BJ (cell line): ENCODE measurements at places on chromosomes 1 and 21.

DNA sequence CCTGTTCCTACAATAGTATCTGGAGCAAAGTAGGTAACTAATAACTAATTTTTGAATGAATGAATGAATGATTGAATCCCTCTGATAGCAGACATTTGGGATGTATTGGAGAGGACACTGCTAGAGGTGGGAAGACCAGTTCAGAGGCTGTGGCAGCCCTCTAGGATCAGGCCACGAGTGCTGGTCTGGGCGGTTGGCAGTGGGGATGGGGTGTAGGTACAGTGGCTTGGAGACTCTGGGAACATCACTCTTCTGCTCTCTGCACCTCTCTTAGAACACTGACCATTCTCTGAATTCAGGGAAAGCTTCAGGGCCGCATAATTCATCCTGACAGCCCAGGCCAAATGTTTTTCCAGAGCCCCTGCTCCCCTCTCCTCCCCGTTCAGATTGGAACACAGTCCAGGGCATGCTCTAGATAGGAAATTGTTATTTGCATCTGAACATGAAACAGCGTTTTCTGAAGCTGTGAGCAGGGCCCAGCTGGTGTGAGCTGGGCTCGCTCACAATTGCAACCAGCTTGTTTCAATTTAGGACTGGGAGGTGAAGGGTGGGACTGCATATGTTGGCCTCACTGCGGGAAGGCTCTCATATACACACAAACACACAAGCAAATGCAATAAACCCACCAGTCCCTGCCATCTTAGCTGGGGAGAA lies 253.1 kb upstream of the USP24 start:
- no peak for DNase-seq

DNA sequence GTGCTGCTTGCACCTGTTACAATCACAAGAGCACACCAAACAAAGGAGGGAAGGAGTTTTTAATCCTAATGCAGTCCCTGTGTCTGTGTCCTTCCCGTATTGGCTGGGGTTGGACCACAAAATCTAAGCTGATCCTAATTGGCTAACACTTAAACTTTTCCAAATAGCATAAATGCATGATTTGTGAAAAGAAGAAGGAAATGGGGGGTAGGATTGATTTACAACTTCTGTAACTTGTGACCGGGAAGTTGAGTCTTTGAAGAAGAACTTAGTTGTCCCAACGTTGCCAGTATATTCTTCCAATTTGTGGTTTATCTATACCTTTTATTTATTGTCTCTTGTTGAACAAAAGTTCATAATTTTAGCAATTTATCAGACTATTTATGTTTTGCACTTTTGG lies 11.8 kb upstream of the IPP start:
- no peak for DNase-seq

GRCh38 chr1:221029981-221030649 lies 150.9 kb downstream of the HLX start:
- DNase-seq: no peak

- no peak for DNase-seq
These were observed 59.6 kb downstream of the FMN2 start for GRCh38 chr1:240151136-240151735.

GRCh38 chr1:51325878-51326755 lies 4.2 kb downstream of the TTC39A start:
- DNase-seq: no peak

DNA sequence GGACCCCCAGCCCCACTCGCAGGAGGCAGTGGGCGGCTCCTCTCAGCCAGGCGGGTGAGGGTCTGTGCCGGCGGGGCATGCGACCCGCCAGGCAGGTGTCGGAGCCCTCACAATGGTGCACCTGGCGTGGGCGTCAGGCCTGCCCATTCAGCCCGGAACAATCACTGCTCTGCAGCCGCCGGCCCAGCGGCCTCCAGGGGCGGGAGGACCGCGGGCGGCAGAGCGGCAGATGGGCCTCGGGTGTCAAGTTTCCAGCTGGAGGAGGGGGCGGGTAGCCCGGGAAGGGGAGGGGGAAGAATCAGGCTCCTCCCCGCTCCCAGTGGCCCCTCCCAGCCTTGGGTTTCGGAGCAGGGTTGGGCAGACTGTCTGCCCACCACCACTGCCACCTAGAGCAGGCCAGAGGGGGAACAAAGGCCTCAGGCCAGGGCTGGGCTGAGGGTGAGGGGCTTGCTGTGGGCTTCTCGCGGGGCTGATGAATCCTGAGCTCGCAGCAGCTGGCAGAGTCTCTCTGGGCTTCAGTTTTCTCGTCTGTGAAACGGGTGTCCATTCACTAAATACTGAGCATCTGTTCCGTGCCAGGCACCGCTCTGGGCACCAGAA lies 39.5 kb upstream of the CASZ1 start:
- no peak for DNase-seq

DNA sequence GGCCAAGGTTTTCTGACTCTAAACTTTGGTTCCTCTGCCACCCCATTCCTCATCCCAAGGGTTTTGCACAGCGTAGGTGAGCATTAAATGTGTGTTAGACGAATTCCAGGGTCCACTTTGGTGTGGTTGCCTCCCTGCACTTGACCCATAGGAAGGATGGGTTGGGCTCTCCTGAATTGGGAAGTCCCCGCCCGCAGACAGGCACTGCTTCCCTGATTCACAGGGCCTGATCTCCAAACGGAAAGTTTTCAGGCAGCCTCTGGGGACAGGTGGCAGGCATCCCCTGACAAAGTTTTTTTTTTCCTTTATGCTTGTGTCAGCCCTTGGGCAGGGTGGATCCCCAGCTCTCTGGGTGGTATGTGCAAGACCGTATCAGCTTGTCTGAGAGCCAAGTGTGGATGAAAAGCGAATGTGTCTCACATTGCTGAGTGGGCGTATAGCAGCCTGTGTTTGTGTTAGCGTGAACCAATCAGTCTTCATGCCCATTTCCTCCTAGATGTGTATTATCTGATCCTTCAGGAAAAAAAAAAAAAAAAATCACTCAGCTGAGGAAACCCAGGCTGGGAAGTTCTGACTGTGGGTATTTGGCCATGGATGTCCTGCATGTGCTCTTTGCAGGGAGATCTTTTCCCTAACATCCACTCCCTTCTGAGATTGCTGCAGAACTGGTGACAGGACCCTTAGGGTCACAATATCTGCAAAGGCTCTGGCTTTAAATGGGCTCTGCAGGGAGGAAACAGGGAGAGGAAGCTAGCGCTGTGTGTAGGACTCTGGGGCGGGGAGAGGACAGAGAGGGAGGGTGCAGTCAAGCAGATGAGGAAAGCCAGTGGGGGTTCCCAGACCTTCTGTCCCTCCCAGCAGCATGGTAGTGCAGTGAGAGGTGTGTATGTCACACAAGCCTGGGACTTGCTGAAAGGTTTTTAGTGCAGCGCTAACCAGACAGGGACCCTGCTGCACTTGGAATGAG lies 42.2 kb upstream of the TRABD2B start:
- DNase-seq: no peak

- DNase-seq: no peak
These were observed 4.5 kb downstream of the PODN start for GRCh38 chr1:53066488-53066887.

DNA sequence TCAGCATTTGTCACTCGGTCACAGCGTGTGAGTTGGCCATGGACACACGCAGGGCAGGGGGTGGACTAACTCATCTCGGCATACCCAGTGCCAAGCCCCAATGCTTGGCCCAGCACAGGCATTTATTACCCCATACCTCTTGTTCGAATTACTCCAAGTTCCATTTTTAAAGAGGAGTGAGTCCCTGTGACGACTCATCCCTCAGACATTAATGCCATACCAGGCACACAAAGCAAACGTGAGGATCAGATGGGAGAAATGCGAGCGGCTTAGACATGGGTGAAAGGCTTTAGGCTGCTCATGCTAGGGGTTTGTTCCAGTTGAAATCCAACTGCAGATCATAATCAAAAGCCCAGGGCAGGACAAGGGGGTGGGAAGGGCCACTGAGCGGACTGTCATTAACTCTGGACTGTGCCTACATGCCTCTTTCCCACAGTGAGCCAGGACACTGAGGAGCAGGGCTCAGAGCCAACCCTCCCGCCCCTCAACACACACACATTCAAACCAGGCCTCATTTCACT lies 118.5 kb upstream of the NGF start:
- peak; percentile 30 for DNase-seq

GRCh38 chr1:88014131-88014530 lies 669.9 kb upstream of the PKN2 start:
- no peak for DNase-seq

GRCh38 chr1:220872296-220872695 lies 6.9 kb upstream of the HLX start:
- DNase-seq: no peak

DNA sequence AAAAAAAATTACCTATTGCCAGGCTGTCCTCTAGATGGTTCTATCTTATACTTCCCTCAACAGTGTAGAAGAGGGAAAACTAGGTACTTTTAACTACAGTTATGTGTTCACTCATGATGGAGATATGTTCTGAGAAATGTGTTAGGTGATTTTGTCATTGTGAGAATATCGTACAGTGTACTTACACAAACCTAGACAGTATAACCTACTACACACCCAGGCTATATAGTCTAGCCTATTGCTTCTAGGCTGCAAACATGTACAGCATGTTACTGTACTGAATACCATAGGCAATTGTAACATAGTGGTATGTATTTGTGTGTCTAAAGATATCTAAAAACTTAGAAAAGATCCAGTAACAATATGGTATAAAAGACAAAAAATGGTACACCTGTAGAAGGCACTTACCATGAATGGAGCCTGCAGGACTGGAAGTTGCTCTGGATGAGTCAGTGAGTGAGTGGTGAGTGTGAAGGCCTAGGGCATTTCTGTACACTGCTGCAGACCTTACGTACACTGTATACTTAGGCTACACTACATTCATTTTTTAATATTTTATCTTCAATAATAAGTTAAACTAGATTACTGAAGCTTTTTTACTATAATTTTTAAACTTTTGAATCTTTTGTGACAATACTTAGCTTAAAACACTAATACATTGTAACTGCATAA lies 13.2 kb downstream of the MGST3 start:
- no peak for DNase-seq

DNA sequence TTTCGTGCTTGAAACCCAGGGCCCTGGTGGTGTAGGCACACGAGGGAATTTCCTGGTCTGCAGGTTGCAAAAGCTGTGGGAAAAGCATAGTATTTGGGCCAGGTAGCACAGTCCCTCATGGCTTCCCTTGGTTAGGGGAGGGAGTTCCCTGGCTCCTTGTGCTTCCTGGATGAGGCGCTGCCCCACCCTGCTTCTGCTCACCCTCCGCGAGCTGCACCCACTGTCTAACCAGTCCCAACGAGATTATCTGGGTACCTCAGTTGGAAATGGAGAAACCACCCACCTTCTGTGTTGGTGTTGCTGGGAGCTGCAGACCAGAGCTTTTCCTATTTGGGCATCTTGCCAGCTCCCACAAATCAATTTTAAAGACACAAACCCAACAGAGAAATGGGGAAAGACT lies 183.0 kb downstream of the PHTF1 start:
- no peak for DNase-seq

DNA sequence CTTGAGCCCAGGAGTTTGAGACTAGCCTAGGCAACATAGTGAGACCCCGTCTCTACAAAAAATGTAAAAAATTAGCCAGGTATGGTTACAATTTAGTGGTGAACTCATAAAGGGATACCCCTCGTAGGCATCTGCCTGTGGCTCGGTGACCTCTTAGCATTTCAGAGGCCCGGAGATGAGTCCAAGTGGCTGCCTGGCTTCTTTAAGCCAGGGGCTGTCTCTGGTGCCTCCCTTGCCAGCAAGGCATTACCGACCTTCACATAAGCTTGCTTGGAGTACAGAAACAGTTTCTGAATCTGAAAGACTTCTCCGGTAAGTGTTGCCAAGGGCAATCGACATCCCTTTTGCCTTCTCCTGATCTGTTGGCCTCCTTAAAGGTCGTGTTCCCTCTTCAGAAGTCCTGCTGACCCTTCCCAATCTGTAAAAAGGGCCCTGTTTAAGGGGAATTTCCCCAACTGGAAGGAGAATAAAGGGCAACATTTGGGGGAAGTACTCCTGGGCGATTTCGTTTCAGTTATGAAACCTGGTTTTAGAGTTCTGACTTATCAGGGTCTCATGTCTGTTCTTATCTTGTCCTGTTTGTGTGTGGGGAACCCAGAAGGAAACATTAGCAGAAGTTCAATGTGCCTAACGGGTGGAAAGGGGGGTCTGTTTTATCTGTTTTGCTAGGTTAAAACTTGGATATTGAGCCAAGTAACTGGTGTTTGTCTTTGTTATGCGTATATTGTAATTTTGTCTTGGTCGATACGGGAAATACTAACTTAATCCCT lies 32.9 kb downstream of the KIFAP3 start:
- no peak for DNase-seq

- no peak for DNase-seq
These were observed 32.2 kb downstream of the PADI6 start for GRCh38 chr1:17404034-17404684.

- DNase-seq: no peak
These were observed 22.4 kb upstream of the AHCTF1 start for GRCh38 chr1:246954126-246954525.

DNA sequence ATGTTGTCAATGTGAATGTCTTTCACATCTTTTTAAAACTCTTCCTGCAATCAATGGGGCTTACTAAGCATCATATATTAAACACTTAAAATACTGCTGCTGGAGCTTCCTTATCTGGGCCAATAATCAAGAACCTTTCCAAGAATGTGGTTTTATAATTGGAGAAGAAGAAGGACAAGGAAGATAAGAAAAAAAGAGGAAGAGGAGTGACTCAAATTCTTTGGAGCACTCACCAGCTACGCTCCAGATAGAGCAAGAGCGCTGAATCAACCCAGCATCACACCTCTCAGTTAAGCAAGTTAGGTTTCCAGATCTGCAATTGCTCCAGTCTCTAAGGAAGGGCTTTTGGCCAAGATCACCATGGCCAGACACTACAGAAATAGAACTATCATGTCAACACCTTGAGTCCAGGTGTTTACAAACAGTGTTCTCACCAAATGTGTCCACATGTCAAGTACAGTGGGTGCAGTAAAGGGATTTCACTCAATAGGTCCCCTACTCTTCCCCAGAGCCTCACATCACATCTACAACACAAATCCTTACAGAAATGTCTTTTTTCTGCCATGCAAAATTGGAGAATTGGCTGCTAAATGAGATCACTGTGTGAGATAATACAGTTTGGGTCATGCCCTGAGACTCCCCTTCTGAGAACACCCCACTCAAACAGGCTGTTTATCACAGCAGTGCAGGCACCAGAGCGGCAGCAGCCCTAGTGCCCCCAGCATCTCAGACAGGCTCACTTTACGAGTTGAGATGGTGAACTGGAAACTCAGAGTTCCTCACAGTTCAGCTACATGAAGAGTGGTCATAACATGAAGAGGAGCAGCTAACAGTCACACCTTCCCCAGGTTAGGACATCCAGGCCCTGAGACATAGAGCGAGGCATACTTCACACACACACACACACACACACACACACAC lies 1.7 kb upstream of the SPRR2B start:
- no peak for DNase-seq
